ENCODE measurements at places on chromosomes 13 and 19.

- no peaks in the 10 kb centered on the region for H3K4me1 ChIP-seq
- no peaks in the 10 kb centered on the region for H3K27me3 ChIP-seq
- H3K27ac ChIP-seq, result no peak overlapping the region
Measured at GRCh38 chr13:109792416-109793059, 6.2 kb upstream of the IRS2 start.

- no peak overlapping the region for H3K4me3 ChIP-seq
- no peaks in the 10 kb centered on the region for H3K36me3 ChIP-seq
- no peak for DNase-seq
- H3K27ac ChIP-seq, result no peak overlapping the region
Measured at GRCh38 chr19:16497837-16498236, 1.6 kb downstream of the C19orf44 start.

DNA sequence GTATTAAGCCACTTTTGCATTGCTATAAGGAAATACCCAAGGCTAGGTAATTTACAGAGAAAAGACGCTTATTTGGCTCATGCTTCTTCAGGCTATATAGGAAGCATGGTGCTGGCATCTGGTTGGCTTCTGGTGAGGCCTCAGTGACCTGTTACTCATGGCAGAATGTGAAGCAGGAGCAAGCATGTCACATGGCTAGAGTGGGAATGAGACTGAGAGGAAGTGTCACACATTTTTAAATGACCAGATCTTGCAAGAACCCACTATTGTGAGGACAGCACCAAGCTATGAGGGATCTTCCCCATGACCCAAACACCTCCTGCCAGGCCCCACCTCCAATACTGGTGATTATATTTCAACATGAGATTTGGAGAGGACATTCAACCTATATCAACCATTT, 25.7 kb upstream of the IGFL4 start:
- H3K27me3 ChIP-seq, result no peaks in the 10 kb centered on the region
- DNase-seq, result no peak
- no peak overlapping the region for H3K27ac ChIP-seq
- no peaks in the 10 kb centered on the region for H3K36me3 ChIP-seq
- no peak overlapping the region for H3K4me3 ChIP-seq

DNA sequence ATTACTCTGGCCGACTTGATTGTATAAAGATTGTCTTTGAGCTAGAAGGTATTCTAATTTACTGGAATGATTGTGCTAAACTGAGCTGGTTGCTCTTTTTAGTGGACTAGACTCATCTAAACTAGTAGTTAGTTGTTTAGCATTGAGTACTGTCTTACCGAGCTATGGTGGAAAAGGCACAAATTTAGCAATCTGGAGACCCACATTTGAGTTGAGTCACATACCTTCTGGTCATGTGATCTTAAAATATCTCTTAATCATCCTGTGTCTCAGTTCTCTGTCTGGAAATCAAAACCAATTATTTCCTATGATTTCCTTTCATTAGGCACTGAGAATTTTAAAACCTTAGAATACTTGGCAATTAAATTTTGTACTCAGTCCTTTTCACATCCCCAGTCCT, 349.5 kb downstream of the IRS2 start:
- H3K27ac ChIP-seq, result no peak overlapping the region
- H3K27me3 ChIP-seq, result no peaks in the 10 kb centered on the region
- H3K4me1 ChIP-seq, result no peaks in the 10 kb centered on the region
- H3K36me3 ChIP-seq, result no peaks in the 10 kb centered on the region
- DNase-seq, result no peak

DNA sequence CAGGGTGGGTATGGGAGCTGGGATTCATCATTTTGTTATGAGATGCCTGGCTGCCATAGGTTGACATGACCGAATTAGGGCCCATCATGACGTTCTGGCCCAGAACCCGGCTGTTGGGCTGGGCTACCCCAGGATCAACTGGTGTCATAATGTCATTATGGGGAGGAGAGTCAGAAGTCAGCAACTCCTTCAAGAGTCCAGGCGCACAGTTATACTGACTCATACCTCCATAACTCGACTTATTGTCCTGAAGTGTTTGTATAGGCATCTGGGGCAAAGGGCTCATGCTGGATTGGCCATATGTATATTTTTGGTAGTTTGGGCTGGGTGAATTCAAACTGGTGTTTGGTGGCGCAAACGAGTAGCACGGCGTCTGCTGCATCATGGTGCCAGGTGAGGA, 106.5 kb downstream of the FOXO1 start:
- no peak overlapping the region for H3K27ac ChIP-seq
- no peak overlapping the region for H3K4me3 ChIP-seq

DNA sequence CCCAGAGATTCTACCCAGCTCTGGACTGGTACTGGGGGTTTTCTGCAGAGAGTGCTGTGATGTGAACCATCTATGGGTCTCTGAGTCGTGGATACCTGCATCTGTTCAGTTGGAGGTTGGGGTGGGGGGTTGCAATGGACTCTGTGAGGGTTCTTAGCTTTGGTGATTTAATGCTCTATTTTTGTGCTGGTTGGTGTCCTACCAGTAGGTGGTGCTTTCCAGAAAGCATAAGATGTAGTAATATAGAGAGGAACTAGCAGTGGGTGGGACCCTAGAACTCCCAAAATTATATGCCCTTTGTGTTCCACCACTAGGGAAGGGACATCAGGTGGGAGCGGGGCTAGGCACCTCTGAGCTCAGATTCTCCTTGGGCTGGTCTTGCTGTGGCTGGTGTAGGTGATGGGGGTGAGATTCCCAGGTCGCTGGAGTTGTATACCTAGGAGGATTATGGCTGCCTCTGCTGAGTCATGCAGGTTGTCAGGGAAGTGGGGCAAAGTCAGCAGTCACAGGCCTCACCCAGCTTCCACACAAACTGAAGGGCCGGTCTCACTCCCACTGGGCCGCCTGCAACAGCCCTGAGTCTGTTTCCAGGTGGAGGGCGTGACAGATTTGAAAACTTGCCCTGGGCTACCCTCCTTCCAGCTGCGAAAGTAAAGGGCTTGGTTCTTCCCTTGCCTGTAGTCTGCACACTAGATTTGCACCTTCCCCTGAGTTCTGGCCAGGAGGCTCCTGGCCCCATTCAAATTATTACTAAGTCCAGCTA, 573.0 kb upstream of the SLITRK1 start:
- H3K4me1 ChIP-seq, result no peaks in the 10 kb centered on the region
- no peak overlapping the region for H3K4me3 ChIP-seq
- DNase-seq, result no peak
- no peak overlapping the region for H3K27ac ChIP-seq

DNA sequence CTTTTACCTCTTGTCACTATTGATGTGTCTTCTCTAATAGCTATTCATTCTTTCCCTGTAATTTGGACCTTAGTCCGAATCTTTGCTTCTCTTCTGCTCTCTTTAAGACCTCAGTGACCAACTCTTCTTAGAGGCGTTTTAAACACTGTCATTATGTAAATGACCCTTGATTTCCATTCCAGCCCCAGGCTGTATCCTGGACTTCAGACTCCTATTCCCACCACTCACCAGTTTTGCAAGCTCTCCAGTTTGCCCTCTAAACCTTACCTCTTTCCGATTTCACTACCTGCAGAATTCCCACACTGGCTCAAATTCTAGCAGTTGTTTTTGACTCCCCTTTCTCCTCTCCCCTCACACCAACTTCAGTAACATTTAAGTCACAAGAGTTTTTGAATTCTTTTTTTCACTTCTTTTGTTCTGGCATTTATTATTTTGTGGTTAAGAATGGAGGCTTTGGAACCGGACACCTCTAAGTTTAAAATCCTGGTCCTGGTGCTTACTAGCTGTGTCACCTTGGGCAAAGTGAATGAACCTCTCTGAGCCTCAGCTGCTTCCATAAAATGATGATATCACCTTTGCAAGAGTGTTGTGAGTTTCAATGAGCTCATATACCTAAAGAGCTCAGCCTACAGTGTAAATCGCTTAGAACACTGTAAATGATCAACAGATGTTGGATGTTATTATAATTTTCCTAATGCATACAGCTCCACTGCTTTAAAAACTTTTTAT, 13.6 kb upstream of the HMGB1 start:
- H3K4me1 ChIP-seq, result no peaks in the 10 kb centered on the region
- no peak overlapping the region for H3K27ac ChIP-seq
- no peaks in the 10 kb centered on the region for H3K36me3 ChIP-seq
- no peaks in the 10 kb centered on the region for H3K27me3 ChIP-seq
- no peak overlapping the region for H3K4me3 ChIP-seq

DNA sequence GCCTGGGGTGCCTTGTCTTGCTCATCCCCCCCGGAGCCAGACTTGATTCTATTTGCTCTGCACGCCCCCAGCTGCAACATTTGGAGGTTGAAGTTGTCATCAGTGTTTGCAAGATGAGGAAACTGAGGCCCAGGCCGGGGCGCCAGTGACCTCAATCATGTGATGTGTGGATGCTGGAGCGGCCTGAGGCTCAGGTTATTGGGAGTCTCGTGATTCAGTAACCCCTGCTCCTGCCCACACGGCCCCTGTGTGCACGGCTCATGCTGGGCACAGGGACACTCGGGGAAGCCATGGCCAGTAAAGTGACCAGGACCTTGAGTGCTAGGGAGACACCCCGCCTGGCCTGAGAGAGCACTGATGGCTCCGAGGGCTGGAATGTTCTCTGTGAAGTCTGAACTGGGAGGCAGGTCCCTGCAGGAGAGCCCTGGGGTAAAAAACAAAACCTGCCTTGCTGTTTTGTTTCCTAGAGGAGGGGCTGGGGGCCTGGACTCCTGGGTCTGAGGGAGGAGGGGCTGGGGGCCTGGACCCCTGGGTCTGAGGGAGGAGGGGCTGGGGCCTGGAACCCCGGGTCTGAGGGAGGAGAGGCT, 1.9 kb downstream of the FGF21 start:
- no peaks in the 10 kb centered on the region for H3K4me1 ChIP-seq
- DNase-seq, result no peak
- no peak overlapping the region for H3K27ac ChIP-seq
- H3K4me3 ChIP-seq, result no peak overlapping the region
- no peaks in the 10 kb centered on the region for H3K27me3 ChIP-seq
- H3K36me3 ChIP-seq, result peaks cover 1% of the 10 kb centered on the region

- H3K27me3 ChIP-seq, result no peaks in the 10 kb centered on the region
- H3K4me3 ChIP-seq, result no peak overlapping the region
- peaks cover 23% of the 10 kb centered on the region for H3K4me1 ChIP-seq
- H3K36me3 ChIP-seq, result no peaks in the 10 kb centered on the region
Measured at GRCh38 chr13:30340331-30341250, 33.2 kb upstream of the KATNAL1 start.

- no peaks in the 10 kb centered on the region for H3K27me3 ChIP-seq
- no peak overlapping the region for H3K4me3 ChIP-seq
- peak overlapping the region; percentile 98 for H3K27ac ChIP-seq
Measured at GRCh38 chr19:38699027-38699346, 45.3 kb downstream of the CAPN12 start.

GRCh38 chr13:23845105-23845725, 44.0 kb downstream of the MIPEP start:
- no peak overlapping the region for H3K27ac ChIP-seq
- no peak overlapping the region for H3K4me3 ChIP-seq
- no peaks in the 10 kb centered on the region for H3K27me3 ChIP-seq

DNA sequence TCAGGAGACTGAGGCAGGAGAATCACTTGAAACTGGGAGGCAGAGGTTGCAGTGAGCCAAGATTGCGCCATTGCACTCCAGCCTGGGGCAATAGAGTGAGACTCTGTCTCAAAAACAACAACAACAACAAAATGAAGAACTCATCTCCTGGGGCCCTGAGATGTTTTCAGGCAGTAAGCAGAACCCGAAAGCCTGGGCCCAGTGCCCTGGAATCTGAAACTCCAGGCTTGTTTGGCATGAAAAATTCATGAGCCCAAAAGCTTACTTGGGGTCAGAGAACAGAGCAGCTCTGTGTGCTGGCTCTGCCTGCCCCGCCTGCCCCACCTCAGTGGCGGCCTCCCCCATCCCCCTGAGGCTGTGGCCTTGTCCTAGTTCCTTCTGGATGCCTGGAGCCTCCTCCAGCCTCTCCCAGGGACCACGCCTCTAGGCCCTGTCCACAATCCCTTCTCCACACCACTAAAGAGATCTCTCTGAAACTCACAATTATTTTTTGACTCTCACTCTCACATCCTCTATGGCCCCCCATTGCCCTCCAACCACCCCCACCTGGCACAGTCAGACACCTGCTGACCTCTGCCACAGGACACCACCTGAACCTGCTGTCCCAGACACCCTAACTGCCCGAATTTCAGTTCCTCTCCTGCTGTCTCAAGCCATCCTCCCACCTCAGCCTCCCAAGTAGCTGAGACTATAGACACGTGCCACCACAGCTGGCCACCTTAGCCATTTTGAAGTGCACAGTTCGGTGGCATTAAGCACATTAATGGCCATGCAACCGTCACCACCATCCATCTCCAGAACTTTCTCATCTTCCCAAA, 6.9 kb upstream of the AP1M2 start:
- no peak overlapping the region for H3K27ac ChIP-seq
- no peaks in the 10 kb centered on the region for H3K4me1 ChIP-seq
- no peak for DNase-seq
- no peaks in the 10 kb centered on the region for H3K36me3 ChIP-seq
- no peak overlapping the region for H3K4me3 ChIP-seq
